ENCODE measurements at places on chromosomes 2 and 18. TPM values are rescaled to one million over a fixed set of nuclear protein-coding genes. Genes with fewer than 3 reads are reported as not detected.

MGAT4A gene
- 5.6 TPM for total RNA-seq

PARD3B gene
- total RNA-seq = 3.5 TPM

DNA sequence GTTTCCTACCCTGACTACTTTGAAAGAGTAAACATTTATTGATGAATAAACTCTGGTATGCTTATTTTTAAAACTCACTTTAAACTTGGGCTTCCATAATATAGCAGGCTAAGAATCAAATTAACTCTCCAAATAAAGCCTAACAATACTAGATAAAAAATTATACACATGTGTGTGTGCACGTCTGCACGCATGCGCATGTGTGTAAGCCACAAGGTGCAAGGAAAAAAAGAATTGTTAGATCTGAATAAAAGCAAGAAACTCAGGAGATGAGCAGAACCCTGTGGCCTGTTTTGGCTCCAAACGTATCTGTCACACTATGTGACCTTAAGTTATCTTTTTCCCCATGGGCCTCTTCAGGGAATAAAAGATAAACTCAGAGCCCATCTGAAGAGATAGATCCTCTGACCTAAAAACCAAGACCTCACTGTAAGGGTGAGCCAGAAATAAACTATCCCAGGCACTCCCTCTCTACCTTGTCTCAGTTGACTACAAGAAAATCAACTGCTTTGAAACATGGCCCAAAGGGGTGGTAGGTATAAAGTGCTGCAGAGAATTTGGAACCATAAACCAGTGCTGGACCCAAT lies 6.3 kb downstream of the HDHD2 start:
- DNase-seq = no peak

DNA sequence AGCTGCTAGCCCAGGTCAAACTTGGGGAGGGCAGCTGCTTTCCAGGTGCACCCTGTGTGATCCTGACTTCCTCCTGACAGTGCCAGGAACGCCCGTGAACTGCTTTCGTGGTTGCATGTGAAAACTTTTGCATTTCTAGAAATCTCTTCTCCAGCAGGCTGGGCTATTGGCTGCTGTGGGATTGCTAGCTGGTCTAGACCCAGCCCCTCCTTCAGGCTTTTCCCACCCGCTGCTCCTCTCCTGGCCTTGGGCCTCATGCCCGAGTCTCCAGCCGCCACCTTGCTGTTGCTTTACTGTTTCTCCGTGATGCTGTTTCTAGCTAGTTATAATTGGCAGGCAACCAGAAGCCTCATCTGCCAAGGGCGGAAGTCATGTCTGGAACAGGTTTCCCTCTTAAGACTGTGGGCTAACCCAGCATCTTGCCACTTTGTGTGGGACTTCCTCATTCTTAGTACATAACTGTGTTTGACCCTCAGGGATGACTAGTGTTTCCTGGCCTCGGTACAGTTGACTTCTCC lies 27.0 kb upstream of the MGAT4A start:
- no peak for DNase-seq

C2orf80 gene
- not detected for total RNA-seq

GRCh38 chr2:186903216-186903615 lies 54.2 kb upstream of the ZSWIM2 start:
- DNase-seq = peak; percentile 33

- DNase-seq = no peak
These were observed 427.7 kb downstream of the METTL4 start for GRCh38 chr18:2143636-2144035.

UGT1A9 gene
- total RNA-seq = not detected

DNA sequence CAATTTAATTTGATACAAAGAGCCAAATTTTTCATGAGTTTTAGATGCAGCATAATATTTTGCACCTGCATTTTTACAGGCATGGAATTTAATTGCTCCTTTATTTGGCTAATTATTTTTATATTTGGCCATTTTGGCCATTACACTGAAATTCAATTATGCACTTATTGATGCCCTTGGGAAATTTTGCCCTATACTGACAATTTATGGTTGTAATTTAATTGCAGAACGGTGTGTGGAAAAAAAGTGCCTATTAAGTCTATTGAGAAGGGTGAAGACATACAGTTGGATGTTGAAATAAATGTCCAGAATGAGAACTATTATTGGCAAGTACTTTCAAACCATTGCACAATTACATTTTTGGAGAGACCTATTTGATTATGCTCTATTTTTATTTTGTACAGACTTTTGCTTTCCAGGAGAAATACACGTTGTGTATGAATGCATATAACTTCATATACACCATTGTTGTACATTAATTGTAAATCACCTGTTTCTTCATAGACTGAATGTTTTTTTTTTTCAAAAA lies 1319.3 kb upstream of the CDH2 start:
- DNase-seq = no peak

CDCA7 gene
- 95.5 TPM for total RNA-seq

- DNase-seq = peak; percentile 38
These were observed 103.5 kb downstream of the SPTBN1 start for GRCh38 chr2:54559593-54560145.

GPBAR1 gene
- 1.6 TPM for total RNA-seq

DNA sequence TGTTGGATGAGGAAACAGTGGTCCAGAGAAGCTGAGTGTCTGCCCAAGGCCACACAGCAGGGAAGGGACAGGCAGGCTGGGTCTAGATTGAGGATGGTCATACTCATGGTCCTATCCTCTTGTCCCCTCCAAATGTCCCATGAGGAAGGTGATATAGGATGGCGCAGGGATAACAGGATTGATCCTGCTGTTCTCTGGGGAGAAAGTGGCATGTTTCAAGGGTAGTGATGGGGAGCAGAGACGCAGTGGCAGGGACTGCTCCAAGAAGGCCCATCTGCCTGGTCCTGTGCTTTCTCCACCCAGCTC lies 24.6 kb downstream of the HS1BP3 start:
- no peak for DNase-seq

COPS9 gene
- total RNA-seq = 91.7 TPM

DNA sequence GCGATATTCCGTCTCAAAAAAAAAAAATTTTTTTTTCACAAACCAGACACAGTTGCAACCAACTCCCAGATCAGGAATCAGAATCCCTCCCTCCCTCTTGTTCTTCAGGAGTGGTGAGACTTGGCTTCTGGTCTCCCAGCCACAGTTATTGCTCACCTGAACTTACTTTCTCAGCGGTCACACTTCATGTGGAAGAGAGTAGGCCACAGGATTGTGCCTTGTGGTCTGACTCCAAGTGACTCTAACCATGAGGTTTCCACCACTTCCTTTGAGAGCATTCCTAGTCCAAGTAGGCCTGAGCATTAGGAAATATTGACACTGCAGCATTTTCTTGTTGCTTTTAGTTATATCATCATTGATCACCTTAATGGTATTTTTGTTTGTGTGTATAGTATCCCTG lies 12.1 kb downstream of the FMNL2 start:
- DNase-seq = no peak

CNDP2 gene
- total RNA-seq = 172 TPM

DNA sequence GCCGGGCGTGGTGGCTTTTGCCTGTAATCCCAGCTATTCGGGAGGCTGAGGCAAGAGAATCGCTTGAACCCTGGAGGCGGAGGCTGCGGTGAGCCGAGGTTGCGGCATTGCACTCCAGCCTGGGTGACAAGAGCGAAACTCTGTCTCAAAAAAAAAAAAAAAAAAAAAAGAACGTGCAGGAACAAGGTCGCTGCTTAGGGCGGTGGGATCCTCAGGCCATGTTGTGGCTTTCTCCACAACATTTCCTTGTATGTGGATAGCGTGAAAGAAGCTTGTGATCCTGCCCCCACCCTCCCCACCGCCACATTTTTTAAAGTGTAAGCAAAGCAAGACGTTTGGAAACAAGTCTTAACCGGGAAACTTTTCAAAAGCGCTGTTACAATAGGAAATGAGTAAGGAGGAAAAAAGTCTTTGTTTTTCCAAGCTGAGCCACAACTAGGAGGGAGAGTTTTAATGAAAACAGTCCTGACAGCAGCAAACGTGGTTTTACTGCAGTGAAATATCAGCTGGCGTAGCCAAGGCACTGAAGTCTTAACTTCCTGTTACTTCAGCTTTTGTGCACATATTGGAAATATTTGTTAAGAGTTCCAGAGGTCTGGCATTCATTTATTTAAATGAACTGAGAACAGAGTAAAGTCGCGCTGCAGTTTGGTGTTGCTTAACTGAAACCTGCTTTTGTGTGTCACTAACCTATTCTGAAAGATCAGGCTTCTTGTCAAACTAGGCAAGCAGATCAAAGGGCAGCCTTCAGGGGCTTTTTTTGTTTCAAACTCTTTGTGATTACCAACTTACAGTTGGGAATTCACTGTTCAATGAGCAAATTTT lies 3.8 kb downstream of the TGIF1 start:
- peak; percentile 59 for DNase-seq

- peak; percentile 36 for DNase-seq
These were observed 72.8 kb upstream of the CDH19 start for GRCh38 chr18:66676699-66677098.

LPIN2 gene
- total RNA-seq = 10.8 TPM

- no peak for DNase-seq
These were observed 4.9 kb downstream of the KIF1A start for GRCh38 chr2:240814946-240815760.

All from GM23338 (cell line).